ENCODE measurements at places on chromosomes 2 and 18.

DNA sequence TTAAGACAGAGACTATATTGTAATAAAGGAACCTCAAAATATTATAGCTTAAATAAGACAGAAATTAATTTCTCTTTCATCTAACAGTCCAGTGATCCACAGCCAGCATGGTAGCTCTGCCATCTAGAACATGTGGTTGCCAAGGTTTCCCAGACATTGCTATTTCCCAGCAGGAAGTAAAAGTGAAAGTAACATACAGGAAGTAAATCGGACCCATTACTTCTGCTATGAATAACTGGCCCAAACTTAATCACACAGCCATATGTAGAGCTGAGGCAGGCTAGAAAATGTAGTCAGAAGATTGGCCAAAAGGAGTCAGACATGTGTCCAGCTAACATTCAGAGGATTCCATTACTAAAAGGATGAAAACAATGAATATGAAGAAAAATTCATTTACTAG is 71.0 kb downstream of the NOL4 start:
- no peak for DNase-seq

DNA sequence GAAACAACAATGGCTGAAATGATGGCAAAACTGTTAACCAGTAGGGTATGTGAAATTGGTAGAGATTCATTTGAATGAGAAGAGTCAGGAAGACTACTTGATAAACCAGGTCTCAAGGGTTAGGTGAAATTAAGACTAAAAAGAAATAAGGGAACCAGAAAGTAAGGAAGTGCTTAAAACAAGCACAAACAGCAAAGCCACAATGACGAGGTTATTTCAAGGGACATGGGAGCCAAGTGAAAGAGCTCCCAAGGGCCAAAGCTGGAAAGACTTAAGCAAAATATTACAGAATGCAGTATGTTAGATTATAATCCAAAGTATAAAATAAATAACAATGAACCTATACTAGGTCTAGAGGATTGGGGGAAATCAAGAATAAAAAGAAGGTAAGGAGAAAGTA is 19.3 kb upstream of the CD302 start:
- DNase-seq, result no peak

- DNase-seq, result no peak
These were observed 222.5 kb upstream of the COPS8 start for GRCh38 chr2:236862961-236863728.

GRCh38 chr2:134207589-134208209 is 46.2 kb upstream of the MGAT5 start:
- DNase-seq, result peak; percentile 52

DNA sequence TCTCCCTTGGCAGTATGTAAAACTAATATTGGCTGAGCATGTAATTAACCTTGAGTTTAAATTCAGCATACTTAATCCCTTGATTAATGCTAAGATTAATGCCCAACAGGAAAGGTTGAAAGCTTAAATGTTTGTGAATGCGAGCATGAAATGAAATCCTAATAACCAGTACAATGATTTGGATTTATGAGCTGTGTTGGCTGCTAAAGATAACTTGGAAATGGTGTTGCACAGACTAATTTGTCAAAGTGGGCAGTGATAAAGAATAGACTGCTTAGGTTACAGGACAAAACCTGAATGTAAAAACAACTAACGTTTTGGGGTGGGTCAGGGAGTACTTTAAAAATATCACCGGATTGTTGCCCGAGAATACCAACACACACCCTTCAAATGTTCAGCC is 70.6 kb downstream of the MGAT5 start:
- DNase-seq, result no peak

DNA sequence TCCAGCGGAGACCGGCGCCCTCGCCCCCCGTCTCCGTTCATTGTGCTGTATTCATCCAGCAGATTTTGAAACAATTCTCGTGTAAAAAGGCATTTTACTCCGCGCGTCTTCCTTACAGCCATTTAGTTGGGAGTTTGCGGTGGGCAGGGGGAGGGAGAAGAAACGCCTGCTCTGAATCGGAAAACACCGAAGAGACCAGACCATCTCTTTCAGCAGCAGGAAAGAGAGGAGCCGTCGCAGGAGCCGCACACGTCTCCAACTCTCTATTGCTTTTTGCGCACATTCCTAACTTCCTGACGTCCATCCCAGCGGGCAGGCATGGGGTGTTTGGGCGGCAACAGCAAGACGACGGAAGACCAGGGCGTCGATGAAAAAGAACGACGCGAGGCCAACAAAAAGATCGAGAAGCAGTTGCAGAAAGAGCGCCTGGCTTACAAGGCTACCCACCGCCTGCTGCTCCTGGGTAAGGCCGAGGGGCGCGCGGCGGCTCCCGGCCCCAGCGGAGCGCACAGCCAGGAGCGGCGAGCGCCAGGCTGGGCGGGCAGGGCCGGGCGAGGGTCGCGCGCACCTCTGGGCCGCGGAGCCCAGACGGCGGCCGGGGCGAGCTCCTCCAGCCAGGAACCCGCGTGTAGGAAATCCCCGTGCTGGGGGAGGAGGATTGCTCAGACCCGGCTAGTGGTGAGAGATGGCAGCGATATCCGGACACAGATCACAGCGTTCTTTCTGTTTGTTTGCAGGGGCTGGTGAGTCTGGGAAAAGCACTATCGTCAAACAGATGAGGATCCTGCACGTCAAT is 63.2 kb downstream of the GNAL start:
- DNase-seq, result no peak

DNA sequence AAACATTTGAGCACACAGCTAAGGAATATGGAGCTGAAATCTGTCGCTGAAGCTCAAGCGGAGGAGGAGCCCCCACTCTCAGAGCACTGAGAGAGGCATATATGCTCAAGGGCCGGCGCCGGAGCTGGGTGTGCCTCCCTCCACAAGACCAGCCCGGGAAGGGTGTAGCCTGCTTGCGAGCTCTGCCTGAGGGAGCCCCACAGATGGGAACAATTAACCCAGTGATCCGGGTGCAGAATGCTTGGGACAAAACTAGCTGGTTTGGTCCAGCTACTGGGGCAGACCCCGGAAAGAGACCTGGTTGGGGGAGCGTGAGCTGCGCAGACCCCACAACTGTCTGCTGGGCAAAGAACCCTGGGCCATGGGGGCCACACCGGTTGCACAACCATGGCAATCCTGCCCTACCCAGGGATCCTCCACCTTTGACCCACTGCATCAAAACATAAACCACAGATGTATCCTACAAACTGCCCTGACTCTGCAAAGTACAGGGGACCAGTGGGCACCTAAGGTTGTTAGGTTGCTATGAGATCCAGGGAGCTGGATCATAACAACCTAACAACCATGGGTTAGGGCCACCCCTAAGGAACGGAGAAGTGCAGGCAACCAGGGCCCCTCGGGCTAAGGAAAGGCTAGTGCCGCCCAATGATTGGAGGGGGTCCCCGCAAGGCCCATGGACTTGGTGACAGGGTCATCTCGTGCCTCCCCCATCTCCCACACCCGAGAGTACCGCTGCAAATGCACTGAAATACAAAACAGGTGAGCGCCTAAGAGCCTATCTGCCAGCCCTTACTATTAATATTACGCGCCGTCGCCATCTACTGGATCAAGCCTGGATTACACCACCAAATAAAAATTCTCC is 53.4 kb upstream of the SCN1A start:
- no peak for DNase-seq

DNA sequence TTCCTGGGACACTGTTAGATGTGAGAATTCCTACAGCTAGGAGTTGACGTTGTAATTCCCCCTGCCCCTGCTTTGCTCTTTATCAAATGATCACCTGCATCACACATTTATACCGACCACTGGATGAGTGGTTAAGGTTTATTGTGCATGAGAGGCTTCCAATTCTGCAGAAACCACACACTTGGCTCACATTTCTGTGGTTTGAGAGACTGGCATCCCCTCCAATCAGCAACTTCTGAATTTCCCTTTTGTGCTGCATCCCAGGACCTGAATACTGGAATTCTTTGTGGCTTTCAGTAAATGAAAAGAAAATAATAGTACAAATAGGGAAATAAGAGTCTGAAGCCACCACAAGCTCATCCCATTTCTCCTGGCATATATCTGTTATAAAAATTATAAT is 628.7 kb upstream of the PIK3C3 start:
- no peak for DNase-seq

- DNase-seq, result no peak
These were observed 150.1 kb upstream of the LRRTM1 start for GRCh38 chr2:80454628-80455027.

DNA sequence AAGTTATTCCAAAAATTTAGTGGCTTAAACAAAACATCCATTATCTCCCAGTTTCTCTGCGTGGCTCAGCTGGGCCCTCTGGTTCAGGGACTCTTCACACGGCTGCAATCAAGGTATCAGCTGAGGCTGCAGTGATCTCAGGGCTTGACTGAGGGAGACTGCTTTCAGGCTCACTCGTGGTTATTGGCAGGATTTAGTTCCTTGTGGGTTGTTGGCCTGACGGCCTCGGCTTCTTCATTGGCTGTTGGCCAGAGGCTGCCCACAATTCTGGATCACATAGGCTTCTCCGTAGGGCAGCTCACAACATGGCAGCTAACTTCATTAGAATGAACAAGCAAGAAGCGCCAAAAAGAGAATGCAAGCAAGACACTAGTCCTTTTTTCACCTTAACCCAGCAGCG is 90.1 kb downstream of the ABI2 start:
- DNase-seq, result no peak

- DNase-seq, result no peak
These were observed 103.3 kb downstream of the CTAGE1 start for GRCh38 chr18:22314420-22314819.

DNA sequence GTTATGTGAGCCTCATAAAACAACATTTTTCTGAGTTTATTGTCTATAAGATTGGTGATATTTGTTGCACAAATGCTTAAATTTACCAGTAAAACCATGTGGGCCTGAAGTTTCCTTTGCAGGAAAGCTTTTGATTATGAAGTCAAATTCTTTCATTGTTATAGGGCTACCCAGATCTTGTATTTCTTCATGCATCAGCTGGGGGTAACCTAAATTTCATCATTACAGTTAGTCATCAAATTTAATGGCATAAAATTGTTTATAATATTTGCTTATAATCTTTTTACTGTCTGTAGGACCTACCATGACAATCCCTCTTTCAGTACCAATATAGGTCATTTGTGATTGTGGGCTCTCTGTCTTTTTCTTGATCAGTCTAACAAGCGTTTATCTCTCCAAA is 47.8 kb downstream of the SMAD2 start:
- no peak for DNase-seq

GRCh38 chr2:105611811-105612424 is 132.8 kb upstream of the NCK2 start:
- DNase-seq, result no peak

DNA sequence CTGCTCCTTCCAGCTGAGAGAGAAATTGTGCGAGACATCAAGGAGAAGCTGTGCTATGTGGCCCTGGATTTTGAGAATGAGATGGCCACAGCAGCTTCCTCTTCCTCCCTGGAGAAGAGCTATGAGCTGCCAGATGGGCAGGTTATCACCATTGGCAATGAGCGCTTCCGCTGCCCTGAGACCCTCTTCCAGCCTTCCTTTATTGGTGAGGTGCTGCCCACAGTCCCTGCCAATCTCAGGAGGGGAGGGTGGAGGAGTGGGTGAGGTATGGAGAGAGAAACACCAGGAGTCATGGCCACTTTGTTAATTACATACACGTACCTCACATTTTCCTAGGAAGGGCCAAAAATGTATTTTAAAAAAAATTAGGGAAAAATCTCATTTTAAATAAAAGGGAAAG is 12.0 kb upstream of the DGUOK start:
- DNase-seq, result no peak

DNA sequence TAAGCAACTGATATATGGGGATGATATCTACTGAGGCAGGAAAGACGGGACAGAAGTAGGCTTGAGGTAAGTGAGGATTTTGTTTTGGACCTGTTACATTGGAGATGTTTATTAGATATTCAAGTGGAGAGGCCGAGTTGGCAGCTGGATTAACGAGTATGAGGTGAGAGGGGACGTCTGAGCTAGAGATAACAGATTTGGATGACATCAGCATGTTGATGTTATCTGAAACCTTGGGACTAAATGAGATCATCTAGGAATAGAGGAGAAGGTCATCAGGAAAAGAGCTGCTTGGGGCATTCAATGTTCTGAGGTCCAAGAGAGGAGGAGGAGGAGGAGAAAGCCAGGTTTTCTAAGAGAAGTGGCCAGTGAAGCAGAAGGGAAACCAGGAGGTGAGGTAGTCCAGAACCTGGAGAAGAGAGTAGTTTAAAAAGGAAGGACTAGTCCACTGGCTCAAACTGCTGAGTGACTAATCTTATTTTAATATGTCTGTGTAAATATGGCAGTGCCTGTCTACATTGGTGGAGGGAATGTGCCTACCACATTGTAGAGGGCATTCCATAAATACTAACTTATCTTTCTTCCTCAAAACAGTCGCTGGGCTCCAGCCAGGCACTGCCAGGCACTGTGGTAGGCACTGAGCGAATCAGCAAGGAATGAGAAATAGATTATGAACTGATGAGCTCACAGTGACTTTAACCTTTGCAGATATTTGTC is 488.3 kb downstream of the DLGAP1 start:
- no peak for DNase-seq

GRCh38 chr18:47846431-47846830 is 84.0 kb downstream of the SMAD2 start:
- no peak for DNase-seq

DNA sequence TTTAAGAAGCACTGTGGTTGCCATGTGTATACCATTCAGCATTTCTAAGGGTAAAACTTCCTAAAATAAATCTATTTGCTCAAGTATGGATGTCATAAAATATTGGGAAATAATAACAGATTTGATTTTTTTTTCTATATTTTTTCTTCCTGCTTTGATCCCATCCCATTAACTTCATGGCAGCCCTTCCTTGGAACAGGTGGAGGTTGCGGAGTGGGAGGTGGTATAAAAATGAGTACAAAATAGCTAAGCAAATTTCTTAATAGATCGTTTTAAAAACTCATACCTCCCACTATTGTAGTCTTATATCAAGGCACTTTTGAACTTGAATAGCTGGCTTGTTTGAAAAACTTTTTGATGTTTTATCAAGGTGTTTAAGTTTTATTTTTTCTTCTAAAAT is 152.1 kb upstream of the KYNU start:
- no peak for DNase-seq

- DNase-seq, result no peak
These were observed 25.9 kb downstream of the CD8A start for GRCh38 chr2:86764661-86765309.

All from activated T-cell treated with anti-CD3 and anti-CD28 coated beads for 1 hour (primary cell).